ENCODE measurements at places on chromosomes 7 and 10. TPM values are rescaled to one million over a fixed set of nuclear protein-coding genes. Genes with fewer than 3 reads are reported as not detected.
A peak's percentile ranks its signal among the peaks of the same experiment; 100 is the strongest.

Gene PAPOLB
- 0.04 TPM for polyA plus RNA-seq

Gene TBXAS1
- 9.8 TPM for polyA plus RNA-seq

Gene CNTNAP2
- polyA plus RNA-seq: 37.2 TPM

Gene GLI3
- polyA plus RNA-seq: 33.0 TPM

Gene OR13A1
- polyA plus RNA-seq: not detected

Gene IGF2BP3
- polyA plus RNA-seq: 56.3 TPM

Gene ZNF722
- polyA plus RNA-seq: not detected

Gene PTF1A
- 0.36 TPM for polyA plus RNA-seq

Gene OR2A5
- polyA plus RNA-seq: 0.15 TPM

Gene CALML5
- polyA plus RNA-seq: not detected

Gene CACNB2
- 13.9 TPM for polyA plus RNA-seq

DNA sequence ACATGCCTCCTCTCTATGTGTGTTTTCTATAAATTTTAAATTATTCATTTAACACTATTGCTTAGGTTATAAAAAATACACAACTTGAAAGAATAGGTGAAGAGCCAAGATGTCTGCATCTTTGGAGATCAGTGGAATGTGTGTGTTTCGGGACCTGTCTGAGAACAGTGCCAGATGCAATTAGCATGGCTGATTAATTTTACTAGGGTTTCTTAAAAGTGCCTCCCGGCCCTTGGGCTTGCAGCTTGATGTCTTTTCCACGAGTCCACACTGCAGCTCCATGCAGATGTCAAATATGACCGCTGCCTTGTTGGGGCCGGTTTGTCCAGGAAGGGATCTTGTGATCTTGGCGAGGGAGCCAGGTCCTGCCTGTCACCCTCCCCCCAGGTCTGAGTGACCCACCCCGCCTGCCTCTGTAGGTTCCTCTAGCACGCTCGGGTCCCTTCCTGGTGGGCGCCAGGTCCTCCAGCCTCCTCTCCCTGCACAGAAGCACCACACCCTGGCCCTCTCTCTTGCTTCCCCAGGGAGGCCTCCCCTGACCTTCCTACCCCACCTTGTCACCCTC is 20.7 kb downstream of the LHPP start:
- DNase-seq: no peak

GRCh38 chr10:32980558-32981468 is 22.8 kb upstream of the ITGB1 start:
- DNase-seq: peak; percentile 73

- no peak for DNase-seq
Measured at GRCh38 chr10:9228771-9229170, 1174.3 kb downstream of the GATA3 start.

GRCh38 chr10:44056206-44056605 is 328.7 kb downstream of the CXCL12 start:
- DNase-seq: no peak

- DNase-seq: no peak
Measured at GRCh38 chr7:135748770-135749169, at the start of gene FAM180A. Gene FAM180A, minus strand, starts transcription at chr7:135748813. Its CDS starts 233 bp downstream, at chr7:135748580.

- no peak for DNase-seq
Measured at GRCh38 chr7:151694828-151695580, 175.3 kb upstream of the RHEB start.

DNA sequence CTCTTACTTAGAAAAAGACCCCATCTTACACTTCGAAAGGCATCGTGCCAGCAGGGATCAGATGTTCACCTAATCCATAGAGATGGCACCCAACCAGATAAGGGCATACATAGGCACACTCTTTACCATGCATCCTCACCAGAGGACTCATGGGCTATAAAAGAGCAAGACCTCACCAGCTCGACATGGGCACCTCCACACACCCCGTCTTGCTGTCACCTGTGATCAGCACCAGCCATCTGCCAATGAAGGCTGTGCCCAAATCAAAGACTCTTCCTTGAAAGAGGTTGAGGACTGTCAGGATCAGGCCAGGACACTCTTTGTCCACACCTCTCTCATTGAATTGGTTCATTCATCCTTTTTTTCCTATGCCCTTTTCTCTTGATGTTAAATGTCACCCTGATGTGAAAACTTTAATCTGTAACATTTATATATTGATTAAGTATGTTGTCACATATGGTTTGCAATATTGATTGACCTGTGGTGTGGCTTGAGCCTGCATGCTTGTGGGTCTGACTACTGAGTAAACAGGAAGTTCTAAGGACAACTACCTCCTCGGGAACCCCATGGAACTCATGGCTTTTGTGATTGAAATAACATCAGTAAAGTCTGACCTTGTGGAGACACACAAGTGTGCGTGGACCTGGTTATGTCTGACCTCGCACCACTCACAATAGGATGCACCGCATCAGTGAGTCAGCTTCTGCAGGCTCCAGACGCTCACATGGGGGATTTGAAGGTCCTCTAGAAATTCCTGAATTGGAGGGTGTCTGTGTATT is 75.5 kb downstream of the HTR5A start:
- DNase-seq: no peak

DNA sequence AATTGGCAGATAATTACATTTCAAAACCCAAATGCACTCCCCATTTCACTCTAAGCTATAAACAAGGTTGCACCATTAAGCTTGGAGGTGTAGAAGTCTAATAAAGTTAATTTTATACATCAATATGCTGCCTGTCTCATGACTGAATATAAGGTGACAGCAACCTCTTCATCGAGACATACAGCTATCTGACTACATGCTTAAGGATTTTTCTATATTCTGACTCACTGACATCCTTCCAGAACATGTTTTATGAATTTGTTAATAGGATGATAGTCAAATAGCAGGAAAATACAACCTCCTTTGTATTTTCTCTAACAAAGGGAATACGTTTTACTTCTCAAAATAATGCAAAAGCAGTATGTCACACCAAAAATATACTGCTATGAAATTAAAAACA is 76.6 kb downstream of the NRBF2 start:
- DNase-seq: no peak

DNA sequence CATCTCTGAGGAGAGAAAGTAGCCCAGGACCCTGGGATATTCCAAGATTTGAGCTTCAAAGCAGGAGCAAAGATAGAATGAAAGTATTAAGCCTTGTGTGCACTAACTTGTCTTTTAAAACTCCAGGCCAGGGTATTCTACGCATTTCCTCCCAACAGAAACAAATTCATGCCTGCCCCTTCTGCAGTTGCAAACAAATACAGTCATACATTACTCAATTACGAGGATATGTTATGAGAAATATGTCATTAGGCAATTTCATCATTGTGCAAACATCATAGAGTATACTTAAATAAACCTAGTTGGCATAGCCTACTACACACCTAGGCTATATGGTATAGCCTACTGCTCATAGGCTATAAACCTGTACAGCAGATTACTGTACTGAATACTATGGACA is 154.5 kb upstream of the KIAA1217 start:
- DNase-seq: no peak

DNA sequence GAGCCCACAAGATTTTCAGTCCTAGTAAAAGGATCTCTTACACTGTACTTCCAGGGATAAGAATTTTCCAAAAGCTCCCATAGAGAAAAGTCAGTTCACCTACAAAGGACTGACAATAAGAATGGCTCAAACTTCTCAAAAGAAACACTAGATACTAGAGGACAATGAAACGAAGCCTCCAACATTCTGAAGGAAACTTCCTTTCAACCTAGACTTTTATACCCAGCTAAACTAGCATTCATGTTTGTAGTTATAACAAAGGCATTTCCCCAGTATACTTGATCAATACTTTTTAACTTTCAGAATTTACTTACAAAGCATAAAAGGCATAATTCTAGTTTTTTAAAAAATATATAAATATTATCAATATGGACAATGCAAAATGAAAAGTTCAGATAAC is 41.0 kb upstream of the DNAAF5 start:
- DNase-seq: no peak

GRCh38 chr10:62618576-62619412 is 185.7 kb upstream of the ADO start:
- no peak for DNase-seq

Data from right lung (tissue), 10 donors.